ENCODE measurements at places on chromosomes 4 and X.

GRCh38 chr4:5389756-5390310 lies 318.5 kb downstream of the EVC2 start:
- no peak for DNase-seq

GRCh38 chrX:46165411-46165810 lies 379.8 kb downstream of the ZNF674 start:
- DNase-seq = no peak

DNA sequence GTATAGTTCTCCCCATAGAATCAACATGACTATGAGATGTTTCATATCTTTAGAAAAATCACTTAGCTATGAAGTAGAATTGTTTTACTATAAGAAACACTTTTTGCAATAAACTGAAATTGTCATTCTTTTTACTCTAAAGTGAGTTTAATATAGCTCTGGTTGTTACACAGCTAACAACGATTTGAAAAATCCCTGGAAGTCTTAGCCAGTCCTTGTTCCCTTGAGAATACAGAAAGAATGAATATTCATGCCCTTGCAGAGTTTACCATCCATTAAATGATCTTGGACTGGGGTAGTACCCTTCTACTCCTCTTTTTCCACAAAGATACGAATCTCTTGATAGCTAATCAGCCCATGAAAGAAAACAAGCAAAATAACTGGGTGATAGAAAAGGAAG lies 141.8 kb downstream of the JADE1 start:
- no peak for DNase-seq

GRCh38 chrX:113586281-113586898 lies 745.8 kb upstream of the AMOT start:
- no peak for DNase-seq

- DNase-seq = no peak
Observed at GRCh38 chrX:84046403-84046984, 141.5 kb downstream of the RPS6KA6 start.

DNA sequence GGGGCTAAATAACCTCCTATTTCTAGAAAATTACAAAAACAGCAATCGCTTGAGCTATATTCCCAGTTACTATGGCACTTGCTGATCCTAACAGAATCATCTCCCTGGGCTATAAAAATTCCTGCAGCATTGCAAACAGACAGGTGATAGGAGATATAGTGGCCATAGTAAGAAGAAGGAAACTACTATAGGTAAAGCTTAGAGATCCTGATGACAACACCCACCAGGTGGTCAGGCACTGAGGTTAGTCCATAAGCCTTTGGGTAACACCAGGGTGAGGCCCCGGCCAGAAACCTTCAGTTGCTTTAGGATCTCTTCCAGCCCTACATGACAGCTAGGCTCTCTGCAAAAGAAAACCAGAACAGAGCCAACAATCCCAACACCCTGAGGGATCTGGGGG lies 197.9 kb upstream of the PPP1R2C start:
- DNase-seq = no peak

DNA sequence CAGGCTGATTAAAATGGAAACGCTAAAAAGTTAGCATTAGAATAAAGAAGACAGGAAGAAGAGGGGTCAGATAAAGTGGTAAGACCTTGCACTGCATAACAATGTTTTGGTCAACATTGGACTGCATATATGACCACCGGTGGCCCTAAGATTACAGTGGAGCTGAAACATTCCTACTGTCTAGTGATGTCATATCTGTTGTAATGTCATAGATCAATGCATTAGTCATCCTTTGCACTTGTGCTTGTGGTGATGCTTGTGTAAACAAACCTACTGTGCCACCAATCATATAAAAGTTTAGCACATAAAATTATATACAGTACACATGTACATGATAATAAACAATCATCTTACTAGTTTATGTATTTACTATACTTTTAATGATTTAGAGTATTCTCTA lies 73.0 kb downstream of the TMEM165 start:
- DNase-seq = no peak

Data from CD4-positive, alpha-beta T cell treated with Interleukin-21 for 1 hour (primary cell).